ENCODE measurements at places on chromosomes 3 and 15. TPM values are rescaled to one million over a fixed set of nuclear protein-coding genes. Genes with fewer than 3 reads are reported as not detected.

DNA sequence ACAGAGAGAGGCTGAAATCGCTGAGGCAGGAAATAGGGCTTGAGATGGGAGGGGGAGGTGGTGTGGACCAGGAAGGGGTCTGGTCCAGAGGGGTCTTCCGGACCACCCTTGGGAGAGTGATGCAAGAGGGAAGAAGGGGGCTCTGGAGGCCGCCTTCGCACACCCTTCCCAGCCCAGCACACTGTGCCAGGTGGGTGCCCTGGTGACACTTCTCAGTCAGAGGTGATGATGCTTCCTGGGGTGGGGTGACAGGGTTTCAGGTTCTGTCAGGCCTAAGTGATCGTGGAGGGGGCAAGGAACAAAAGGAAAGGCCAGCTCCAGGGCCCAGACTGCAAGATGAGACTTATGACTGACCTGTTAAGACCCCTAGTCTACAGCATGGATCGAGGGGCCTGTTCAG is 12.7 kb downstream of the SEMA3G start:
- no peak overlapping the region for H3K4me3 ChIP-seq
- no peak for DNase-seq
- no peak overlapping the region for H3K27ac ChIP-seq
- no peaks in the 10 kb centered on the region for H3K4me1 ChIP-seq
- no peaks in the 10 kb centered on the region for H3K27me3 ChIP-seq

DNA sequence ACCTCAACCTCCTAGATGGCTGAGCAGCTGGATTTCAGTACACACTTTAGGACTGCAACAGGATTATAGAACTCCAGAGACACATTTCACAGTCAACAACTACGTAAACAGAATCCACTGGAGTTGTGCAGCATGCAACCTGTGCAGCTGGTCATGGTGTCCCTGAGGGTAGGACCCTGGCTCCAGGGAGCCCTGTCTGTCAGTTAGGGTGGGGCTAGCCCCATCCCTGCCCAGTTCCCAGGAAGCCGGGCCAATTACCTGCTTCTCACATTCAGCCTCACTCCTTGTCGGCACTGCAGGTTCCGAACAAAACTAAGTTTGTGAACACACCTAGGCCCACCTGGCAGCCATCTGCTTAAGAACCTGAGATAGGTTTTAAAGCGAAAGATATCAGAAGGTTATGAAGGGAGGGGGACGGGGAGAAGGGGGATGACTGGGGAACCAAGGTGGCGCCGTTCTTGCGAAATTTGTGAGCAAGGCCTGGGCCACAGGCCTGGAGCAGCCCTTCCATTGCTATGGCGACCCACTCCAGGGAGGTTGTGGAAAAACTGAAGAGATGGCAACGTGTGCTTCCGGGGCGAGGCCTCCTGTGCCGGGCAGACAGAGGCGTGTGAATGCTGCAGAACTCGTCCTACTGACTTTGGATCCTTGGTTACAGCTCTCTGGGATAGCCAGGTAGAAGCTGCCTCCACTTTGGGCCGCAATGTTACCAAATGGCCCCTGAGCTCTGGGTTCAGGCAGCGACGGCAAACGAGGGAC is 25.3 kb downstream of the ACSBG1 start:
- H3K4me3 ChIP-seq = no peak overlapping the region
- H3K27me3 ChIP-seq = no peaks in the 10 kb centered on the region
- DNase-seq = peak; percentile 26
- H3K27ac ChIP-seq = no peak overlapping the region
- no peaks in the 10 kb centered on the region for H3K36me3 ChIP-seq
- no peaks in the 10 kb centered on the region for H3K4me1 ChIP-seq

DNA sequence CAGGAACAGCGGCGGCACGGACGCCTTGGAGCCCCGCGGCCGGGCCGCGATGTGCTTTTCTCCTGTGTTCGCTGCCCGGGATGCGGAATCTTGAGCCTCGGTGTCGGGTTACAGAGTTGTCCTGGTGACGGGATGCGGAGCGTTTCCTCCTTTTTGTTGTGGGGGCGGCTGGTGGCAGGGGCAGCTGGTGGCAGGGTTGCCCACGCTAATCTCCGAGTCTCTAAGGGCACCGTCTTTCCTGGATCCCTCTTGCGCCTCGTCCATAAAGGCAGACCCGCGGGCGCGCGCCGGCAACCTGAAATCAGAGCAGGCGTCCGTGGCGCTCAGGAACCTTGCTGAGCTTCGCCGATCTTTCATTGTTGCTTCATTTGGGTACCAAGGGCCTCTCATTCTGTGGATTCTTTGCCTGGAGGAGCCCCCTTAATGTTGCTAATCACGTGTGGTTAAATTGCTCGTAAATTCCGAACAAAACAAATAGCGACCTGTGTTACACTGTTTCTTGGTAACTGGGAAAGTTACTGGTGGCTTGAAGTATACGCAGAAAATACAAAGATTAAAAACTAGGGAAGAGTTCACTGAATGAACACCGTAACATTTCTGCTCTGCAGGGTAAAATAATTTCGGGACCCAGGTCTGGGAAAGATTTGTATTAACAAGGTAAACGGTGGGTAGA is 844 bp upstream of the PFN2 start:
- H3K27me3 ChIP-seq = no peaks in the 10 kb centered on the region
- peaks cover 2% of the 10 kb centered on the region for H3K4me1 ChIP-seq
- H3K27ac ChIP-seq = peak overlapping the region; percentile 22
- H3K4me3 ChIP-seq = peak overlapping the region; percentile 94
- H3K36me3 ChIP-seq = peaks cover 13% of the 10 kb centered on the region
- DNase-seq = peak; percentile 86

GRCh38 chr3:41682382-41682781 is 279.5 kb downstream of the ULK4 start:
- H3K4me3 ChIP-seq = no peak overlapping the region
- DNase-seq = no peak
- no peaks in the 10 kb centered on the region for H3K27me3 ChIP-seq

DNA sequence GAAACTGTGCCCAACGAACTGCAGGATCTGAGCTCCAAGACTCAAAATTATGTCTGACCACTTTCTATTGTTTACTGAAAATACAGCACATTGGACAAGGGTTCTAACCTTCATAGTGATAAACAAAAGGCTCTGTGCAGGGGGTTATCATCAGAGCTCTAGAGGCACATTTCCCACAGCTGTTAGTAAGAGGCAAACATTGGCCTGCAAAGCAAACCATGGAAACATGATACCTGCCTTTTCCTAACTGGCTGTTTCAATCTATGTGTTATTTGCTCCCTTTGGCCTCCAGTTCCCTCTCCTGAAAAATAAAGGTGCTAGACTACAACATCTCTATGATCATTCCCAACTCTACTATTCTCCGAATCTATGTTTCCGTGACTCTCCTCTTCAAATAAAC is 159.7 kb upstream of the ARHGEF26 start:
- no peaks in the 10 kb centered on the region for H3K4me1 ChIP-seq
- no peak overlapping the region for H3K27ac ChIP-seq
- no peaks in the 10 kb centered on the region for H3K36me3 ChIP-seq
- no peak overlapping the region for H3K4me3 ChIP-seq

GRCh38 chr3:35639254-35640186 is at the start of gene ARPP21:
ARPP21 (plus strand) TSS chr3:35639525; CDS start chr3:35681752, 42,227 bp downstream.
- H3K27me3 ChIP-seq = peaks cover 28% of the 10 kb centered on the region
- H3K36me3 ChIP-seq = 0 out of 2 replicates have a peak, but pooled peaks cover 3% of the 10 kb centered on the region
- H3K4me3 ChIP-seq = peak within 1 kb of the TSS; percentile 74
- no peaks in the 10 kb centered on the region for H3K4me1 ChIP-seq
- no peak within 1 kb of the TSS for H3K27ac ChIP-seq

DNA sequence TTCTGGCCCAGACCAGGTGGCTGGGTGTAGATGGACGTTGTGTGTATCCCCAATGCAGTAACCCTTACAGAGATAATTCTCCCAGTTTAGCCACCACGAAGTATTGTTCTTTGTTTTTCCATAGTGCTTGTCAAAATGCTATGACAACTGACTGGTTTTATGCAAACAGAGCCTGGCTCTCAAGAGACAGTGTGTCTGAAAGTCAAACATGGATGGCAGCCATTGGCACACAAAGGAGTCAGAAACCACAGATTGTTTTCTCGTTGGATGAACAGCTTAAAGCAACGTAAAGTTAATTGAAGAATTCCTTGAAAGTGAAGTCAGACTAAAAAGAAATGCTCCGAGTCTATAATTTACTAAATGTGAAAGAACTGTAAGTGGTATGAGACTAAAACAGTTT is 91.2 kb downstream of the FILIP1L start:
- no peak overlapping the region for H3K27ac ChIP-seq
- DNase-seq = no peak
- H3K36me3 ChIP-seq = no peaks in the 10 kb centered on the region

The TMEM266 gene
- 0.81 TPM for total RNA-seq

The GOLGA6L7 gene
- total RNA-seq = not detected

The CD276 gene
- total RNA-seq = 133 TPM

The SLC27A2 gene
- 6.2 TPM for total RNA-seq

The FSIP1 gene
- 0.64 TPM for total RNA-seq

The PAQR5 gene
- total RNA-seq = 1.6 TPM

The PRSS50 gene
- total RNA-seq = 0.24 TPM

The SYNPR gene
- total RNA-seq = 0.64 TPM
